ENCODE measurements at places on chromosomes 2 and 18. TPM values are rescaled to one million over a fixed set of nuclear protein-coding genes. Genes with fewer than 3 reads are reported as not detected.

Gene UCN
- 3.1 TPM for total RNA-seq

Gene ACTR1B
- total RNA-seq = 74.3 TPM

Gene CDH19
- not detected for total RNA-seq

Gene SLC5A7
- not detected for total RNA-seq

Gene CD28
- not detected for total RNA-seq

Gene CFAP65
- not detected for total RNA-seq

Gene ZDBF2
- total RNA-seq = 45.7 TPM

Gene CD8B2
- total RNA-seq = not detected

Gene HOXD13
- 0.63 TPM for total RNA-seq

Gene INPP5D
- total RNA-seq = 9.4 TPM

Gene DNAJC5G
- total RNA-seq = 0.18 TPM

Gene SEMA4C
- 102 TPM for total RNA-seq

Gene ITGB6
- 14.3 TPM for total RNA-seq

Gene NMUR1
- 0.13 TPM for total RNA-seq

Gene IL1R2
- total RNA-seq = not detected

Gene CYP27A1
- total RNA-seq = 16.8 TPM

Gene SPATS2L
- 78.6 TPM for total RNA-seq

Gene SOX11
- 46.2 TPM for total RNA-seq

Gene HSBP1L1
- total RNA-seq = 31.8 TPM

Gene FIGLA
- not detected for total RNA-seq

Gene HOXD11
- total RNA-seq = 2.2 TPM

Gene IL1RL2
- total RNA-seq = not detected

Data from mesothelial cell of epicardium (in vitro differentiated cells).